ENCODE measurements at places on chromosomes 16 and 17.

DNA sequence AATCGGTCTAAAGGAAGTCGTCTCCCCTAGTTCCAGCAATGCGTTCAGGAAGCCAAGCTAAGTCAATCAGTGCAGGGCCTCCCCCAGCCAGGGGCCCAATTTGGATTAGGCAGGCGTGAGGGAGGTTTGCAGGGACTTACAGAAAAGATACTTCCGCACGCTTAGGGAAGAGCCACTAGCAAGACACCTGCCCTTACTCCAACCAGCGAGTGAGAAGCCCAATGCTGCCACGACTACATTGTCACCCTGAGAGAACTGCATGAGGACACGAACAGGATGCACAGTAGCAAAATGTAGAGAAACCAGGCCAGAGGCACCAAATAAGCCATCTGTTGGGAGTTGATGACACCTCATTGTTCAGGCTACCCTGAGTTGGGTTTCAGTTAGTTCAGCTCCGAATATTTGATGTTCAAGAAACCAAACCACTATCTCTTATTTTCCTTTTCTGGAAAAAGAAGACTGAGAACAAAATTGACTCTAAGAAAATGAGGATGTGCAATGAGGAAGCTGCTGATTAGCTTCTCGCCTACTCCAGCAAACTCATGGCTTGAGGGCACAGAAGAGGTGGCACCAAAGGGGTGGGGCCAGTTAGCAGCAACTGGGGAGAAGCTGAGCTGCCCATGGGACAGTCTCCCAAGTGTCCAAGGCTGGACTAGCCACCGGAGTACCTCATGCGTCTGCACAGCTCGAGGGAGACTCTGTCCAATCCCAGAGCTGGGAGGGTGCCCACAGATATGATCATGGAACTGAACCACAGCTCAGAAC is 29.3 kb downstream of the TK2 start:
- DNase-seq, result no peak

- peak; percentile 30 for DNase-seq
Observed at GRCh38 chr16:10876799-10877341, at the start of gene CIITA. CIITA (plus strand) TSS chr16:10877202; CDS start chr16:10877331, 129 bp downstream.

GRCh38 chr16:57194512-57194911 is 8.4 kb downstream of the RSPRY1 start:
- no peak for DNase-seq

DNA sequence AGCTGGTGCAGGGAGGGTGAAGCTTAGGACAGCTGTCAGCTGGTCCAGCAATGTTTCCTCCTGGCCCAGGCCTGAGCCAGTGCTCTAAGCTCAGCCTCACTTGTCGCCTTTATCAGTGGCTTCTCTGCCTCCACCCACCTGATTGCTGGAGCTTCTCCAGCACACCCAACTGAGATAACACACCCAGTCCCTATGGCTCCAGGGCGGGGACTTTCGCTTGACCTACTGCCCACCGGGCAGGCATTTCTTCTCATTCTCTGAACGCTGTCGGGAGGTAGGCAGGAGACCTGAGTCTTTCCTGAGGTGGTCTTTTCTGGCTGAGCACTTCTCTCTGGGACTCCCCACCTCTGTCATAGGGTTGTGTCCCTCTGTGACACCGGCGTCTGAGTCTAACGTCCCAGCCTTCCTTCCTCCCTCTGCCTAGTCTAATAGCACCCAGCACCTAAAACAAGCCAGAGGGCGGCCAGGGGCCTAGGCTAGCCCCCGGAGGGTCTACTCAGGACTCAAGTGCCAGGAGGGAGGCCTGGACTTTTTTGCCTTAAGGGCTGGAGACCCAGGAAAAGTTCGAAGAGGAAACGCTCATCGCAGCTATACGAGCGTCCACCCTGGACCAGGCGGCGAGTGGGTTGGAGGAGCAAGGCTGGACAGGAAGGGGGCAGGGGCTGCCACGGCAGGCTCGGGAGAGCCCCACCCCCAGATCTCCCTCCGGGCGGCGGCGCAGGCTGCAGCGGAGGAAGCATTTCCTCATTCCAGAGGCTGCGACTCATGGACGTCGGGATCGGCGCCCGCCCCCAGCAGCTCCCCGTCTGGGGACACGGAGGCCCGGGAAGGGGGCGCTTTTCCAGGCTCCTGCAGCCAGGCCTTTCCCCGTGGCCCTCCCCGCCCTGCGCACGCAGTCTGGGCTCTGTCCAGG is 756 bp downstream of the TAX1BP3 start:
- DNase-seq, result no peak

- DNase-seq, result no peak
Observed at GRCh38 chr17:14882131-14882530, 383.0 kb downstream of the PMP22 start.

DNA sequence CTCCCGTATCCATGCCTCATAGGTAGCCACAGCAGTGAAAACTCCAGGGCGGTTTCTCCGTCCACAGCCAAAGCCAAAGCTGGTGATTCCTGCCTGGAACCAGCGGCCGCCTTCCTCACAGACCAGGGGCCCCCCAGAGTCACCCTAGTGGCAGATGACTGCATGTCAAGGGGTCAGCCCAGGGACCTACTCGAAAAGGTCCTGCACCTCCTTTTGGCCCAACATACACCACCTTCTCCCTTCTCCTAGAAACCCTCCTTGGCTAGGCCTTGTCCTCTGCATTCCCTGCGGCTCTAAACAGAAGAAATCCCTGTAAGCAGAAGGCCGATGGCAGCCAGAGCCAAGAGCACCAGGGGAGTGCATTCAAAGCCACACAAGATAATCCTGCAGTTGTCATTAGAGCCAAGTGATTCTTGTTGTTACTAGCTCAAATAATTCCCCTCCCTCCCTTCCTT is 6.1 kb downstream of the PRSS36 start:
- no peak for DNase-seq

DNA sequence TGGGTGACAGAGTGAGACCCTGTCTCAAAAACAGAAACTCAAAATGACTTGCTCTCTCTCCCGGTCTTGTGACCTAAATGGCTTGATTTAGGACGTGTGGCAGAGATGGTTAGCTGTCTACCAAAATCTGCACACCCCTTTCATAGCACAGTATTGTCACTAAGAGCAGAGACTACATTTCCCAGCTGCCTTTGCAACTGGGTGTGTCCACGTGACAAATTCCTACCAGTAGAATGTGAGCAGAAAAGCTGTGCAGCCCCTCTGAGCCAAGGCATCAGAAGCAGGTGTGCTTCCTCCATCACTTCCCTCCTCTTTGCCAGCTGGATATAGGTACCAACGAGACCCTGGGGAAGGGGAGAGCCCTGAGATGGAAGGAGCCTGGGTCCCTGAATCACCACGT is 25.5 kb downstream of the GPR142 start:
- no peak for DNase-seq

GRCh38 chr17:35795007-35795870 is at the start of gene MMP28:
MMP28 (minus strand) TSS chr17:35795641; CDS start chr17:35795377, 264 bp downstream.
- DNase-seq, result no peak

- DNase-seq, result no peak
Observed at GRCh38 chr16:67104845-67105244, 4.9 kb upstream of the PHAF1 start.

- no peak for DNase-seq
Observed at GRCh38 chr16:10571354-10571753, 9.0 kb downstream of the EMP2 start.

GRCh38 chr16:76483307-76483909 is 206.2 kb downstream of the CNTNAP4 start:
- no peak for DNase-seq

DNA sequence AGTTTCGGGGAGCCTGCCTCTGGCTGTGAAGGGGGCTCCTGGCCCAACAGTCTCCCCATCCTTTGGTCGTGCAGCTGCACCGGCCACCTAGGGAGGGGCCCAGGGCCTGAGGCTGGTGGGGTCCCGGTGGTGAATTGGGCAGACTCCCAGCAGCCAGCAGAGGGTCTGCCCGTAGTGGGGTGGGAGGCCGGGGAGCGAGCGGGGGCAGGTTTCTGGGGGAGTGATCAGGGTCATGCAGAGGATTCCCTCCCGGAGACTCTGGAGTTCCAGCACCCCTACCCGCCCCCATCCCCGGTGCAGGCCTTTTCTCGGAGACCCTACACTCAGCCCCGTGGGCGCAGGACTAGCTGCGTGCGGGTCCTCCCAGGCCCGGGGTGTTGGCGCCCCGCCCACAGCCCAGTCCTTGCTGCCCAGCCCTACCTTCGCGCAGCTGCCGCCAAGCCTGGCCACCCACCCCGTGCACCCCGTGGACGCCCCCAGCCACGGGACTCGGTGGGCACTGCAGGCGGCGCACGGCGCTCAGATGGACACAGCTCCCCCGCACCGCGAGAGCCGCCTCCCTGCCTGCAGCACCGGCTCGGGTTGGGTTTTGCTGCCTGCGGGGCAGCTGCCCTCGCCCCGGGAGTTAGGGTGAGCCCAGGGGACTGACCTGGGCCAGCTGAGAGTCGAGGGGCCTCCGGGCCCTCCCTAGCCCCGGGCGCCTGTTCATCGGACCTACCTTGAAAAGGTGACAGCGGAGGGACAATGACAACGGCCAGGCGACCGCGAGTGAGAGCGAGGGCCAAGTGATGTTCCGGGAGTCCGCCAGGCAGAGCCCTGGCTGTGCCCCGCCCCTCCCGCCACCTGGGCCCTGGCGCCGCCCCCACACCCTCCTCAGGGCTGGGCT is at the start of gene GNG13:
GNG13 (minus strand) TSS at position 787 of the 886 bp plus-strand sequence. CDS start 1,657 bp downstream, outside the sequence.
- DNase-seq, result no peak

GRCh38 chr17:6473128-6473767 is 29.0 kb downstream of the PIMREG start:
- DNase-seq, result peak; percentile 58

- DNase-seq, result no peak
Observed at GRCh38 chr16:3019594-3020246, 448 bp upstream of the TNFRSF12A start.

DNA sequence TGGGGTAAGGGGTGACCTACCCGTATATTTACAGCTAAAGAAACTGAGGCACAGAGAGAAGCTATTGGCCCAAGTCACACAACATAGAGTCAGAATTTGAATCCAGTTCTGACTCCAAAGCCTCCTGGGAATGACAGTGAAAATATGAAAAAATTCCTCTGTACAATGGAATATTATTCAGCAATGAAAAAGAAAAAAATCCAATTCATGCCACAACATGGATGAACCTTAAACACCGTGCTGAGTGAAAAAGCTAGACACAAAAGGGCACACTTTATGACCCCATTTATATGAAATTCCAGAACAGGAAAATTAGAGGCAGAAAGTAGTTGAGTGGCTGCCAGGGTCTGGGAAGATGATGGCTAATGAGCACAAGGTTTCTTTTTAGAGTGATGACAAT is 75.4 kb downstream of the LITAF start:
- DNase-seq, result no peak

DNA sequence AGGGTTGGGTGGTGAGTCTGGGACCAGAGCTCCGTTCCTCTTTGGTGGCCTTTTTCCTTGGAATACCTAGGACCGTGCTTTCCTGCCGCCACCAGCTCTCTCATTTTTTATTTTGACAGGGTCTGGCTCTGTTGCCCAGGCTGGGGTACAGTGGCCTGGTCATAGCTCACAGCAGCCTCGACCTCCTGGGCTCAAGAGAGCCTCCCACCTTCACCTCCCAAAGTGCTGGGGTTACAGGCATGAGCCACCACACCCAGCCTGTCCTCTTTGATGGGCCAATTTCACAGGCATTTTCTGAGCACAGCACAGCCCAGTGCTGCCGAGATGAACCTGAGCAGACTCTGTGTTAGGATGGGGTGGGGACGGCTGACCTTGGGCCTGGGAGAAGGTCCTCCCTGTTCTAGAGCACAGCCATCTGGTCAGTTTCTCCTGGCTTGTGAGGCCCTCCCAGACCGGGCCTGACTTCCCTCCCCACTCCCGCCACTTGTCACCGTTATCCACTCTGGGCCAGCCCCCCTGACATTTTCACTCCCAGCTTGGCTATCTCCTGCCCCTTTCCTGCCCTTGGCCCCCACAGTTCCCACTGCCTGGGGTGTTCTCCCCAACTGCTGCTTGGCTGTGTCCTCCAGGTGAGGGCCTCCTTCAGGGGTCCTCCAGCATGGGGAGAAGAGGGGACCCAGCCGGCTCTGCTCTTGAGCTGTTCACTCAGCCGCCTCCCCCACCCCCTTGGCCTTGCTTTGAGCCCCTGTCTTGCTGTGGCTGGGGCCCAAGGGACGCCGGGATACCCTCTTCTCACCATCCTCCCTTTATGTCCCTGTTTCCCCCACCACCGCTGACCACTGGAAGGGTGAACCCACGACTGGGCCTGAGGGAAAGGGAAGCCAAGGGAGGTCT is 5.0 kb downstream of the ADCY7 start:
- DNase-seq, result no peak

DNA sequence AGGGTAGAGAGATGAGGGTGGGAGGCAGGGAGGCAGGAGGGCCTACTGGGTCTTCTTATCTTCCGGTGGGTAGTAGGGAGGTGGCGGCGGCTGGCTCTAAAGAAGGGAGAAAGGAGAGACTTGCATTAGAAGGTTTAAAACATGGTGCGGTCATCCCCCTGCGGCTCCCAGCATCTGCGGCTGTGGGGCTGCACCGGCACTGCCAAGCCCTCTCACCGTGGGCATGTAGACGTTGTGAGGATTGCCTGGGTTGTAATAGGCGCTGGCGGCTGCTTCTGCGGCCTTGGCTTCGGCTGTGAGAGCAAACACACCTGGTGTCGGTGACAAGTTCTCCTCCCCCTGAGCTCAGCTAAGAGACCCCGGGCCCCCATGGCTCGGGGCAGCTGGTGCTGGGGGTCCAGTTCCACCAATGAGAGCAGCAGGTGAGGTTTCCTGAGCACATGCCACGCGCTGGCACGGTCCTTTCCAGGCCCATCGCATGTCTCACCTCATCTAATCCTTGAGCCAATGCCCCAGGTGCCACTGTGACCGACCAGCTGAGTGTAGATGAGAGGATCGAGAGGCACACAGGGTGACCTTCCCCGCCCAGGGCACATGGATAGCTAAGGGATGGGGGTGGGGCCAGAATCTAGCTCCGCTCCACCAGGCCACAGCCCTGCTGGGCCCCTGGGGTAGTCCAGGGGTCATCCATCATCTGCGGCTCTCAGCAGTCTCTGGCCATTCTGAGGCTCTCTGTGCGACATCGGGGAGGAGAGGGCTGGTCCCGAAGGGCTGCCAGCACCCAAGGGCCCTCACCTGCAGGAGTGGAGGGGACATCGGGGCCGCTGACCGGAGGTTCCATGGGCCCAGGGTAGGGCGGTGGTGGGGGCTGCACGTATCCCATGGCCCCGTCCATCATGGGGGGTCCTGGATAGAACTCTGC is 2.7 kb upstream of the UNC13D start:
- no peak for DNase-seq

DNA sequence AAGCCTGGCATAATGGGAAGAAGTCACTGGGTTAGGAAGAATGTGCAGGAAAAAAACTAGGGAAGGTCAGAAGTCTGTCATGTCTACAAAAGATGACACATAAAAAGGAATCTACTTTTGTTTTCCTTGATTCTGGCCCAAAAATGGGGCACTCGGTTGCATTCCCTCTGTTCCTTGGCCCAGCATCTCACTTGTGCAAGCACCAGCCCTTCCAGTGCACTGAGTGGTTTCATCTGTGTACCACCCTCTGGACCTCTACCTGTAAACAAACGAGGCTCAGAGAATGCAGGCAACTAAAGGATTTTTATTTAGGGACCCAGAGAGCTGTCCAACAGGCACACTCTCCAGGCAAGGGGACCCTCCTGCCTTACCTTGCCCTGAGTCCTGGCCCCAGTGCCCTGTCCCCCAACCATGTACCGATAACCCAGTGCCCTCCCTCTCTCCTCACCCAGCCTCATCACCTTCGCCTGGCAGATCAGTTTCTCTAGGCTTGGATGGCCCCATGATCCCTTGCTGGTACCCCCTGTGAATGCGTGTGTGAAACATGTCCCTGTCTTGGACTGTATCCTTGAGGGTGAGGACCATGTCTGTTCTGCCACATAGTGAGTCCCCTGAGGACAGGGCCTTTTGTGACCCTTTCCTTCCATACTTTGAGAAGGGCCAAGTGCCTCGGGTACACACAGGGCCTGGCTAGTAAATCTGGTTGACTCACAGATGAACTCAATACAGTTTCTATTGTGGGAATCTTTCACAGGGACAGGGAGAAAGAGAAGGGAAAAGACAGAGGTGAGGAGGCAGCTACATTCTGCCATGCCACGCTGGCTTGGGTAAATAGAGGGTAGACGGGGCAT is 13.3 kb downstream of the NXPH3 start:
- DNase-seq, result no peak
